ENCODE measurements at places on chromosomes 16 and 17. TPM values are rescaled to one million over a fixed set of nuclear protein-coding genes. Genes with fewer than 3 reads are reported as not detected.

The LAT gene
- total RNA-seq, result 4.7 TPM

The C16orf95 gene
- 1.5 TPM for total RNA-seq

The SLC38A8 gene
- total RNA-seq, result not detected

The RNPS1 gene
- total RNA-seq, result 130 TPM

DNA sequence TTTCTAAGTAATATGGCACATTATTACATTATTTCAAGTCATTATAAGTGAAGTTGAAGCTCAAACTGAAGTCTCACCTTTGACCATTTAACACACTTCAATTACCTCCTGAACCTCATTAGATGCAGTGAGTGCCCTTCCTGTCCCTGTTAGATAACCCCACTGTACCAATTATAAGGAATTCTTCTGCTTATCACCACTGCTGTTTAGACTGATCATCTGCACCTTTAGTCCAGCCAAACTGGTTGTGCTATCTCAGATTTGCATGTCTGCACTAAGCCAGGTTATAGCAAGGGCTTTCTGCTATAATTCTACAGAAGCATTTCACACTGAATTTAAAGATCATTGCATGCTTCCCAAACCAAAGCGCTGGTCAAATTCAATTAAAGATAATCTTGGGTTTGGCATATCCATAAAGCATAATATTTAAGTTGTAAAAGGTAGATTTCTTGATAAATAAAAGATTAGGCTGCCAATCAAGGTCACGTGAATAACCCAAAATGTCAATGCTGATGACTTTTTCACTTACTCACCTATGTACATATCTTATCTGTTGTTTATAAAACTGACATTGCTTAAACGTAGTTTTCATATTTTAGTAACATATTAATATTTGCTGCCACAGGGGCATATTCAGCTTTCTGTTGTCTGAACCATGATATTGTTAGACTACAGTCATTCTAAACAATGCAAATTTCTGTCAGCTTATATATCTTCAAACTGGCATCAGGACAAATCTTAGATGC lies 11.9 kb downstream of the ITFG1 start:
- no peak for DNase-seq

DNA sequence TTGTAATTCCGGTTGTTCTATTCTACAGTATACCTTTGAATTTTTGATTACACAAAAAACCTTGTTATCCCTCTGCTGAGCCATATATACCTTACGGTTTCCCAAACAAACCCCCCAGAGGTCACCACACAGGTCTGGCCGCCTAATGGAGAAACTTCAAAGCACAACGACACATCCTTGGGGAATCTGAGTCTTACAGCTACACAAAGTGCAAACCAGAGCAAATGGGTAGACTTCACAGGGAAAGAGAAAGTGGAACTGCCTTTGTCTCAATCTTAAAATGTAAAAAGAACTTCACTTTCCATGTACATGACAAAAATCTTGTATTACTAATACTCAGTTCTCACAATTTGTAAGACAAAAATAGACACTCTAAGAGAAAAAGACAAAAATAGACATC lies 2.7 kb downstream of the FBXO31 start:
- no peak for DNase-seq

GRCh38 chr16:53768167-53768566 lies 64.2 kb downstream of the FTO start:
- DNase-seq, result no peak

DNA sequence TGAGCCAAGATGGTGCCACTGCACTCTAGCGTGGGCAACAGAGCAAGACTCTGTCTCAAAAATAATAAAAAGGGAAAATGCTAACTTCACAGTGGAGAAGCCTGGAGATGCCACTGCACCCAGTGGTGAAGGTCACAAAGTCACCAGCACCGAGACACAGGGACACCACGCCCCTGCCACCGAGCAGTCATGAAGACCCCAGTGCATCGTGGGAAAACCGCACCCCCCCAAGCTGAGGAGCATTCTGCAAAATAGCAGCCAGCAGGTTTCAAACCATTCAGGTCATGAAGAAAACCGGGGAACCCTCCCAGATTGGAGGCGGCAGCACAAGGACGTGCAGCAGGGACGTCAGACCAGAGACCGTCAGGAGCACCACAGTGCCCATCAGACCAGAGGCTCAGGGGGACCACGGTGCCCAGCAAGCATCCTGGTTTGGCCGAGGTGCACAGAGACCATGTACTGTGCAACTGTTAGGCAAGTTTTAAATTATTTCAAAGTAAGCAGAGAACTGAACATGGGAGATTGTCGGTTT lies 13.7 kb downstream of the CHMP1A start:
- no peak for DNase-seq

DNA sequence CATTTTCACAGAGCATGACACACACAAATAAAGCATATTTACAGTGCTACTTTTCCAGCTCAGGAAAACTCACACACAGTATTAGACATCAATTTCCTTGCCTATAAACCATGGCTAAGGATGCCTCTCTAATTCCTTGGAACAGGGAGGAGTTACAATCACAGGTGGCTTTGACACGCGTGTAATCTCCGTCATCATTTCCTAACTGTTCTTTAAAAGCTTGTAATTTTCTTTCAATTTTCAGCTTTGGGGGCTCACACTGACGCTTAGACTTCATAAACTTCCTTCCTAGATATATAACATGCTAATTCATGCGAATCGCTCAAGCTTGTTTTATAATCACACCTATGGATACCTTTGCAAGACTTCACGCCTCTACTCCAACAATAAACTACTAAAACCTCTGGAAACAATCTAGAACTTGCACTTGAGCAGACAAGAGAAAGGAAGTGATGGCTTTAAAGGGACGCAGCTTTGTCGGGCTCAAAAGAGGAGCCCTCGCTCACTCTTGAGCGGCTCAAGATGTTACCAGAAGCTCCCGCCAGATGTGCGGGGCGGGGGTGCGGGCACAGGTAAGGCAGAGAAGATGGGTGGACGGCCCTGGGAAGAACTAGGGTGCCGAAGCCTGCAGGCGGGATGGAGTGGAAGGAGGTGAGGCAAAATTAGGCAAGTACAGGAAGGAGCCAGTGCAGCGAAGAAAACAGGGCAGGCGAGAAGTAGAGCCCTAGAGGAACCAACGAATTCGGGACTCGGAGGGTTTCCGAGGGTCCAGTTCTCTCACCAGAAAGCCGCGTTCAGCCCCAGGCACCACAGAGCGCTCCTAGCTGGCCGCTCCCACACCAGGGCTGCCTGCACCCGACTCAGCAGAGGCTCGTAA lies 631 bp downstream of the RETREG3 start:
- DNase-seq, result no peak

DNA sequence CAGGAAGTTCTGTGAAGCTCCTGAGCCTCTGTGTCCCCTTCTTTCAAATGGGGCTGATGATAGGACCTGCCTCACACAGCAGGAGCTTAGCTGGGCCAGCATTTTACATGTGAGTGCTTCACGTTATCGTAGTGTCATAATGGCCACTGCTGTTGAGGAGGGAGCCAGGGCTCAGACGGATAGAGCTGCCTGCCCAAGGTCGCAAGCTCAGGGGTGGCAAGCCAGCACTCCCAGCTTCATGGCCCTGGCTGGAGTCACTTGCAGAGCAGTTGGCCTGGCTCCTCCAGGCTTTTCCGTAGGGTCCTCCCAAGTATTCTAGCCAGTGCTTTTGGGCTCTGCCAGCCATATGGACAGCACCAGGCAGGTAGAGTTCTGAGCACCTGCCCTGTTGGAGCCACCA lies 115.1 kb downstream of the SOCS1 start:
- no peak for DNase-seq

- DNase-seq, result no peak
These were observed 219.8 kb downstream of the KATNIP start for GRCh38 chr16:27769561-27770255.

DNA sequence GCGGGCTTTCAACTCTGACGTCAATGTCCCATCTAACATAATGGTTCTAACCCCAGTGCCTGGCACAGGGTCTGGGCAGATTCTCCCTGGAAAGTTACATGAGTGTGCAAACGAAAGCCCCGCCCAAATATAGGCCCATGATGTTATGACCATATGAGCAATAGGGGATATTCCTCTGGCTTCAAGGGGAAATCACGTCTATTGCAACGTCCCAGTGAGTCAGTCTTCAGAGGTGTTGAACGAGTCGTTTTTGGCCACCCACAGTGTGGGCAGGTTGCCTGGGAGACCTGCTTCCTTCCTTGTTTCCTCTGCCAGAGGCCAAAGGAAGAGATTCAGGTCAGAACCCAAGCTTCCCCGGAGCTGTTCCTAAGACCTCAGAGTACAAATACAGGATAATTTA lies 30.3 kb downstream of the PIK3R5 start:
- no peak for DNase-seq

- no peak for DNase-seq
These were observed 153.6 kb downstream of the KATNIP start for GRCh38 chr16:27703545-27703944.

- DNase-seq, result no peak
These were observed 4.4 kb downstream of the SOX9 start for GRCh38 chr17:72125226-72125651.

DNA sequence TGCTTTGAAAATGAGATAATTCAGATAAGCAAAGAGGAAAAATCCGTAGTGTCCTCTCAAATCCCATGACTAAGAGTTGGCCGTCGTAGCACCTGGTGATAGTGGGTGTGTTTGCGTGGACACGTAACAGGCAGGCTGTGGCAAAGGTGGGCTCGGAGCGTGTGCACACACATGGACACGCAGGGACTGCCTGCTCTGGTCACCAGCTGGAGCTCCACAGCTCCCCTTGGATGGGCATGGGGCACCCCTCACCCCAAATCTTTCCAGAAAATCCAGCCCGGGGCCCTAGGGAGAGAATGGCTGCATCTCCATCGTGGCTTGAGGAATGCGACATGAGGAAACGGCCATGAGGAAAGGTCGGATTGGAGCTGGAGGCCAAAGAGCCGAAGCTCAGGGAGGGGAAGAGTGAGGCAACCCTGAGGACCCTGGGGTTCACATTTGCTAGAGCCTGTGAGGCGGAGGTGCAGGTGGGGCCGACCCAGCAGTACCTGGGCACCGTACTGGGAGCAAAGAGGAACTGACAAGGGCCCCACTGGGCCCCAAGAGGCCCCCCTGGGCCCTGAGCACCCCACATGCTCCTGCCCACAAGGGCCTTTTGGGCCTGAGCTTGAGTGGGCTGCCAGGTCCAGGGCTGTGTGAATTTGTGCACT lies 51.6 kb downstream of the DNAH17 start:
- no peak for DNase-seq

DNA sequence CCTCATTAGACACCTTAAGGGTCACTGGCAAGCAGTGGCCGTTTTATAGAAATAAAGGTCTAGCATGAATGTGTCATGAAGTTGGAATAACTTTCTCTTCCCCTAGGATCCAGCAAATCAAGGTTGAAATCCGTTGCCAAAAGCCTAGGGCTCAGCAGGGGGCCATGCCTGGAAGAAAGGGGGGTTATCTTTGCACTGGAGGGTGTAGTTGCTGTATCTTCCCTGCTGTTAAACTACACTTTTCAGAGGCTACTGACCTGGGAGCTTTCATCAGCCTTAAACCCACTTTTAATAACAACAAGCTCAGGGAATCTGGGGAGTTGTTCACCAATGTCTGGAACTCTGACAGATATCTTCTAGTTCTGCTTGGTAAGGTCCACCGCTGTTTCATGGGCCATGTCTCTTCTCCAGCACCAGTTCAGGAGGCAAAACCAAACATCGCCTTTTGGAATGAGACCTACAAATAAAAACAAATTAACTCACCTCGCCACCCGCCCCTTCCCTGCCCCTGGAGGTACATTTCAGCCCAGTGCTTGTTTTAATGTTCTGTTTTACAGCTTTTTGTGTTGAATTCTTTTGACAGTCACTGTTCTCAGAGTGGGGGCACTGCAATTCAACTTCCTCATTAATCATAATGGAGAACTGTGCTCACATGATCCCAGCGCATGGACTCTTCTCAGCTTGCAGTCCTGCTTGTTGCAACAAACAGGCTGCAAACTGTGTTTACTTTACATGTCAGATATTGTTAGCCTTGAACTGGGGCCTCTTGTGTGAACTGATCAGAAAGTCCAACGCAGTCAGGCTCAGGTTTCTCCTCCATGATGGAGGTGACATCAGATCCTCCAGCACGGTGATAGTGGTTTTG lies 508.7 kb downstream of the KCNJ2 start:
- no peak for DNase-seq

DNA sequence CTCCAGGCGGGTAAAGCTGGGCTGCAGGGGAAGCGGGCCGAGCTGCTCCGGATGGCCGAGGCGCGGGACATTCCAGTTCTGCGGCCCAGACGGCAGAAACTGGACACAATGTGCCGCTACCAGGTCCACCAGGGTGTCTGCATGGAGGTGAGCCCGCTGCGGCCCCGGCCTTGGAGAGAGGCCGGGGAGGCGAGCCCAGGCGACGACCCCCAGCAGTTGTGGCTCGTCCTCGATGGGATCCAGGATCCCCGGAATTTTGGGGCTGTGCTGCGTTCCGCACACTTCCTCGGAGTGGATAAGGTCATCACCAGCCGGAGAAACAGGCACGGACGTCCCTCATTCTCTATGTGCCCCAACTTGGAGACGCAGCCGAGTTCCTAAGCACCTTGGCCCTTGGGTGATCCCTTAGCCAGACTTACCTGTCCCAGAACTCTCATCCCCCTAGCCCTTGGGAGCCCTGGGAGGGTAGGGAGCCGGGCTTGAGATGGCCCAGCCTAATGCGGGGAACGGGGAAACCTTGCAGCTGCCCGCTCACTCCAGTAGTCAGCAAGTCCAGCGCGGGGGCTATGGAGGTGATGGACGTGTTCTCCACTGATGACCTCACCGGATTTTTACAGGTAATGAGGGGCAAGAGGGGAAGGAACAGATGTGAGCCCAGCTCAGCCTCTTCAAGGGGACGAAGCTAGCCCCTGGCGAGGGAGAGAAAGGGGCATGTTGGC lies 806 bp downstream of the MRM1 start:
- no peak for DNase-seq

DNA sequence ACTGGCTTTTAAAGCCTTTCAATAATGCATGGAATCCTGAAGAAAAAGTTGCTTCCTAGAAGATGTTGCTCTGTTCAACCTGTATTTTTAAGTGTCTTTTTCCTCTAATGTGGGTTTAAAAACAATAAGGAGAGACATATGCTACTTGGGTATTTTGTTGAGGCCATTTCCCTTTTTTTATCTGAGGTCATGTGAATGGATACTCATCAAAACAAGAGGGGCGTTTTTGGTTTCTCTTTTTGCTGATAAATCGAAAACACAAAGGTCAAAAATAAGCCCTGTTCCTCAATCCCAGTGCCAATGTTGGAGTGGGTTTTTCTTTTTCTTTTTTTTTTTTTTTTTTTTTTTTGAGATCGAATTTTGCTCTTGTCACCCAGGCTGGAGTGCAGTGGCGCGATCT lies 468.0 kb upstream of the RBFOX1 start:
- DNase-seq, result no peak

GRCh38 chr17:36730857-36731490 lies 129.6 kb downstream of the MRM1 start:
- DNase-seq, result no peak

GRCh38 chr16:57485091-57485915 lies 990 bp downstream of the DOK4 start:
- no peak for DNase-seq

GRCh38 chr17:14605267-14605599 lies 304.4 kb downstream of the HS3ST3B1 start:
- no peak for DNase-seq

Data from vagina (tissue), 2 donors.